ENCODE measurements at places on chromosomes 2 and 18.

DNA sequence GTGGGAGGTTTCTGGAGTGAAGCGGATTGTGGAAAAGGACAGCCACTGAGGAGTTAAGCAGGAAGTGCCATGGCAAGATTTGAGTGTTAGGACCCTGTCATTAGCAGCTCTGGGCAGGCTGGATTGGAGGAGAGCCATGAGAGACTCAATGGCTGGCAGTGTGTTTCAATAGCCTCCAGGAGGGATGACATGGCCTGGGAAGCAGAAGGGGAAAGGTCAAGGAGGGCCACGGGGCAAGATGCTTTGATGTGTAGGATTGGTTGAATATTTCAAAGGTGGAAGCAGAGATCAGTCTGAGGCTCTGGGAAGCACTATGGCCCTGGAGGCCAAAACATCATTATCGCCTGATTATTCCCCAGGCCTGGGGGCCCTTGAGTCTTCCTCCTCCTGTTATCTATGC lies 229.0 kb upstream of the HS6ST1 start:
- DNase-seq = no peak

- no peak for DNase-seq
Measured at GRCh38 chr18:77316008-77316407, 66.4 kb downstream of the GALR1 start.

- DNase-seq = no peak
Measured at GRCh38 chr2:207290833-207291624, 125.3 kb upstream of the KLF7 start.

- no peak for DNase-seq
Measured at GRCh38 chr2:201357221-201357620, at the start of gene FLACC1. Gene FLACC1, minus strand, starts transcription at chr2:201357345. Its CDS starts 5,941 bp downstream, at chr2:201351404.

- DNase-seq = no peak
Measured at GRCh38 chr18:68314403-68314802, 400.5 kb downstream of the TMX3 start.

GRCh38 chr18:2147476-2148230 lies 423.7 kb downstream of the METTL4 start:
- no peak for DNase-seq

DNA sequence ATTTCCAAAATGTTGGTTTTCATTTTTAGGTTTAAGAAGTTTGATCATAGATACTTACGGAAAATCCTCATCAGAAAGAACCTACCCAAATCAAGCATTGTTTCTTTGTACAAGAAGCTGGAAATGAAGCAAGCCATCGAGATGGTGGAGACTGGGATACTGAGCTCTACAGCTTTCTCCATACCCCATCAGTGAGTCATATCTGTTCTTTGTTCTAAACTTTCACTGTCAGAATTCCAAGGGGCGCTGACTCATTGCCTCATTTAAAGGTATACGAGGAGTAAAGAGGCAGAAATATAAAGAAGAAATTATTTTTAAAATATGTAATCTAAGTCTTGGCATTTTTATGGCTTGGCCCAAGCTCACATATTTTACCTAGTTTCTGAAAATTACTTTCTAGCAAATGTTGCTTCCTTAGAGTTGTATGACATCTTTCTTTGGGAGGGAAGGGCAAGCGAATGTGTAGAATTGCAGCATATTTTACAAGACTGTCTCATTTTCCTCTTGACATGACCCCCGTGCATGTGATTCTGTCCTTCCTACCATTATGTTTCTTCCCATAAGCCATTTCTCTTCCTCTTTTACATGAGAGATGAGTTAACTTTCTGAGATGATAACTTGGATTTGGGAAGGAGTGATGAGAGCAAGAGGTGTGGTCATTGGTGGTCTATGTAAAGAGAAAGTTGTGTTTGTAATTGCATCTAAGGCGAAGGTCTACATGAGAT lies 41.2 kb downstream of the SLC9A4 start:
- no peak for DNase-seq

- no peak for DNase-seq
Measured at GRCh38 chr2:147433822-147434221, 411.0 kb upstream of the ACVR2A start.

DNA sequence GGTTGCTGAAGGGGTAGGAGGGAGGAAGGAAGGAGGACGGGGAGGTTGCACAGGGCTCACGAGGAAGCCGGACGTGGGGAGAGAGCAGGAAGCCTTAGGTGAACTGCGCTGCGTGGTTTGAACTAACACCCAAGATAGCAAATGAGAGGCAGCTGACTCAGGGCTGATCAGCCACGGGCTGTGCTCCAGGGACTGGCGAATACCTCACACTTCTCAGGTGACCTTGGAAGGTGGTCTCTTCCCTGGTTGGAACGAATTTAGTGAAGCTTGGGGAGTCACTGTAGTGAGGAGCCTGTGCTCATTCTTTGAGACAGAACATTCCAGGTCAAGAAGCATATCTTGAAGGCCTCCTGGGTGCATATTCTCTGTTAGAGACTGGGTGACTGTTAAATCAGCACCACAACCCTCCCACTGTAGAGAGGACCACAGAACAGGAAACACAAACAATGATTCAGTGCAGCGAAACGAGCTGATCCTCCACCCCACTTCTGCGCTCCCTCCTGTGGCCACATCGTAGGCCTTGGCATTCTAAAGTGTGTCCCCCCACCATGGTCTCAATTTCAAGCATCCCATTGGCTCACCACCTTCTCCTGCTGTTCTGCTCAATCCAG lies 33.8 kb downstream of the TOGARAM2 start:
- peak; percentile 57 for DNase-seq

DNA sequence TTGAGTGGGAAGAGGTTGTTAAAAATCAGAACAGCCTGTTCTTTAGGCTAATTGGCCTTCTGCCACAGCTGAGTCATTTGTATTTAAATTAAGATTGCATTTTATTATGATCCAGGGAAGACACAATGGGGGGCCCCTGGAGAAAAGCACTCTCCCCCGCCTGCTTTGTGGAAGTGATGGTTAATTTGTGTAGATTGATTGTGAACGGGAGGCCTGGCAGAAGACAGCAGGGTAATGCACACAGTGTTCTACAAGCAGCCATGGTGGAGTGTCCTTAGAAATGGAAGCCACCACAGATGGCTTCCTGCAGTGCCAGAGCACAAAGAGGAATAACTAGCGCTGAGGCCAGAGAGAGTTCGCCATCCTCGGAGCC lies 19.6 kb downstream of the RAMP1 start:
- no peak for DNase-seq

DNA sequence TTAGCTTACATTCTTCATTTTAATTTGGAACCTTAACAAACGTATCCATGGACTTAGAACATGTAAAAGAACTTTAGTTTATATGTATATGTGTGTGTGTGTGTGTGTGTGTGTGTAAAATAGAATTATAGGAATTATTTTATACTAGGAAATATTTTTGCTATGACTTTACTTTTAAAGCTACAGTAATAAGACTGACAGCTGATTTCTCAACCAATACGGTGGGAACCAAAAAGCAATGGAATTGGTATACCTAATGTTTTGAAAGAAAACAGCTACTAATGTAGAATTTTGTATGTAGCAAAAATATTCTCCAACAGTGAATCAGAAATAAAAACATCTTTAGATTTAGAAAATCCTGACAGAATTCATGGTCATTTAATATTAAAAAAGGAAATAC lies 146.5 kb upstream of the ARL4C start:
- no peak for DNase-seq

GRCh38 chr2:121018136-121019061 lies 266.6 kb downstream of the TFCP2L1 start:
- no peak for DNase-seq

DNA sequence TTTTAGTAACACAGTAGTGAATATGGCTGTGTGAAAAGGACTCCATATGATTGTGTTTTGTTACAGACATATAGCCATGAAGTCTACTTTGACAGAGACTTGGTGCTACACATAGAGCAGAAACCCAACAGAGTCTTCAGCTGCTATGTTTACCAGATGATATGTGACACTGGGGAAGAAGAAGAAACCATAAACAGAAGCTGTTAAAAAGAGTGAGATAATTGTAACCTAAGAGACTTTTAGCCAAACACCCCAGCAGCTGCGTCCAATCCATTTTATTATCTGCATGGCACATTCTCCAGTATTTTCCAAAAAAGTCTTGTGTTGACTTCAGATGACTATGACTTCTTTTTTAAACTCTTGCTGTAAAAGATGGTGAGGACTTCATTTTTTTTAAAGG lies 41.4 kb upstream of the CYBRD1 start:
- no peak for DNase-seq

- DNase-seq = no peak
Measured at GRCh38 chr18:77061946-77062517, 70.6 kb downstream of the MBP start.

GRCh38 chr2:47379384-47379783 lies 23.6 kb upstream of the MSH2 start:
- no peak for DNase-seq

DNA sequence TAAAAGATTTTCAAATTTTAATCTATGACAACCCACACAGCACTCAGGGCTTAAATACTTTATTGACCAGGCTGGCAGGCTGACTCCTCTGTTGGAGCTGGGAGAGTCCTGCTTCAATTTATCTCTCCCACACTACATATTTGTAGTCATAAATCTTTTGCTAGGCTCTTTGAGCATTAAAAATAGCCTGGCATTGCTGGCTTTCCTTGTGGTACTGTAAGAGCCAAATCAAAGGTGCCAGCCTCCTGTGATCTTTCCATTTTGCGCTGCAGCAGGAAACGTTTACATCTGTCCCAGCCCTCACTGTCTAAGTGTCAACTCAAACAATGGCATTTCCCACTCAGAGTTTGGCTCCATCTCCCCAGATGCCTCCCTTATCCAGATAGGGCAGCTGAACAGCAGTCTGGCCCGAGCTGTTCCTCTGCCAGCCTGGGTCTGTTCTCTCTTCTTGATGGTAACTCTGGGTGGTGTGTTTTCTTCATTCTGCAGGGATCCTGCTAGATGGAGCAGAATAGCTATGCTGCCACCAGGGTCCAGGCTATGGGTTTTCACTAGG lies 62.1 kb downstream of the LRRTM1 start:
- no peak for DNase-seq

DNA sequence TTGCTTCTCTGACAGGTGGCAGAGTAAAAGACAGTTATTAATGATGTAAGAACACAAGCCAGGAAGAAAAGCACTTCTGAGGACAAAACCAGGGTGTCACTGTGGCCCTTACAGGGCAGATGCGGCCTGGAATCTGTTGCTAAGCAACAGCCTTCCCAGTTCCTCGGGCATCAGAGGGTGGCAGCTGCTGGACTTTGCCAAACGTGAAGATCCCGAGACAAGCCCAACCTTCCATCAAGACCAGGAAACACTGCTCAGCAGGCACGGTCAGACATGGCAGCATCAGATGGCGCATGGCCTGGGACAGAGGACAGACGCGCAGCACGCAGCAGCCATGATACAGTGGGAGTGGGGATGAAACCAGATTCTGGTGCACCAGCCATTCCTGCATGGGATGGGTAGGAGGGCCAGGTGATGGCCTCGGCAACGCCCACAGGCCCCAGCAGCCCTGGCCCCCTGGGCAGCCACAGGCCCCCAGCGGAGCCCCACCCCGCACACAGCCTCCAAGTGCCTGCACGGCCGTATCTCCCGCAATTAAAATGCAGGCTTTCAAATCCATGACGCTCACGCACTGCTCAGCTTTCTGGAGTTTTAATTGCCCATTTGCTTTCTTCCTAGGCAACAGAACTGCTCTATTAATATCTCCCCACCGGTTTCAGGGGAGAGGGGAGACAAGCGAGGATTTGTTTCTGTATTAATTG lies 89.0 kb downstream of the EIPR1 start:
- DNase-seq = no peak

DNA sequence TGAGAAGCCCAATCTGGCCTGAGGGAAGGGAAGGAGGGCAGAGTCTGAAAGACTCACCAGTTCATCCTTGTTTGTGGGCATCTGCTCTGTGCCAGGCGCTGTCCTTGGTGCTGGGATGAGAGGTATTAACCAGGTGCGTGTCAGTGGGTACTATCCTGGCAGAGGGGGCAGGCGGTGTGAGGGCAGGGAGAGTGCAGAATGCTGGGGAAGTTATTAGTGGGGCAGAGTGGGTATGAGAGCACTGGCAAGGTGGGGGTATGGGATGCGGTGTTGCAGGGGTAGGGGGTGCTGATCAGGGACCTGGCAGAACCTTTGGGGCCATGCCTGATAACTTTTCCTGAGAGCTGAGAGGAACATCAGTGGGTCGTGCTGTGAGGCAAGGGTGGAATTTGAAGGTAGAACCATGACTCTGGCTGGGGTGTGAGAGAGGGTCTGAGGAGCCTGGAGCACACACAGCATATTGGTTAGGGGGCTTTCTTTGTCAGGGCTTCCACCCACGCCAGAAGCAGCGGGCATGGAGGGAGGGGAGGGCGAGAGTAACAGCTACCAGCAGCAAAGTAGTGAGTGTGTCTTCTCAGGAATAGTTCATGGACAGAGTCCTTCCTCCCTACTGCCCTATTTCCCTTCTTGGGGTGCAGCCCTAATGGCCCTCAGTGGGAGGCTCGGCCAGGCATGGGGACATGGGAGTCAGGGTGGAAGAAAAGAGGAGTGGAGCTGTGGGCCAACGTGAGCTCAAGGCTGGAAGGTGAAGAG lies 290.7 kb downstream of the CYP26B1 start:
- DNase-seq = no peak

- no peak for DNase-seq
Measured at GRCh38 chr2:109382951-109383350, 230.8 kb downstream of the SEPTIN10 start.

All from stimulated activated CD8-positive, alpha-beta memory T cell treated with anti-CD3 and anti-CD28 coated beads, Interleukin-7, amount 100 ng/mL, for 48 hours (primary cell).